Activated CD8-positive, alpha-beta T cell treated with anti-CD3 and anti-CD28 coated beads, Interleukin-2, amount 10 ng/mL, durations not matched to agents 7 days and 5 days (primary cell): ENCODE measurements at places on chromosomes 6 and 20.
A peak's percentile ranks its signal among the peaks of the same experiment; 100 is the strongest.

- DNase-seq, result peak; percentile 89
Measured at GRCh38 chr20:32539817-32540675, 45.1 kb downstream of the NOL4L start.

GRCh38 chr20:62545271-62545670, 69.5 kb upstream of the GATA5 start:
- no peak for DNase-seq

DNA sequence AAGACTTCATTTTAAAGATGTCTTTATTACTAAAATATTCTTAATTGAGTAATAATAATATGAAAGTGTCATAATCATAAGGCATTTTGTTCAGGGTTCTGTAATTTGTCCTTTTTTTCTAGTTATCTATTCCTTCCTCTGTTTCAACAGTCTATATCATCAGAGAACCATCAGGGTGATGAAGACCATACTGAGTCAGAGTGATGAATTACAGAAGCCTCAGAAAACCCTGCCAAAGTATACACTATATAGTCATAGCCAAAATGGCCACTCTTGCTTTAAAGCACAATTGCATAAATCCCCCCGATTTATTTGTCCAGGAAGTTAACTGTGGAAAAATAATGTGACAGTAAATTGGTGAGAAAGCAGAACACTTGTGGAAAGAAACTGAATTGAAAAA, 735.0 kb downstream of the EPHA7 start:
- DNase-seq, result no peak

DNA sequence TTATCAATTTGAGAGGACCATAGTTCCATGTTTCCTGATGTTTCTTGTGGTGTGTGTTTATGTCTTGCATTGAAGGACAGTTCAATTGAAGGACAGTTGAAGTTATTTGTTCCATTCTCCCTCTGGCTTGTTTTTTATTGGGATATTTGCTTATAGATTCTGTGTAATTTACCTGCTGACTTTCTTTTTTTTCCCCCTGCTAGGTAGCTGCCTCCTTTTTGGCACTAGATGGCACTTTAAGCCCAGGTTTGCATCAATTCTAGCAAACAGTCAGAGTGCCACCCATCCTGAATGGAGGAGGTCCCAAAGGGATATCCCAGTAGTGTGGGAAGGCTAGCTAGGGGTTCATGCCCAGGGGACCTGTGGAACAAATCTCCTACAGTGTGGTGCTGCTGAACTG, 78.1 kb downstream of the CFAP61 start:
- DNase-seq, result no peak

DNA sequence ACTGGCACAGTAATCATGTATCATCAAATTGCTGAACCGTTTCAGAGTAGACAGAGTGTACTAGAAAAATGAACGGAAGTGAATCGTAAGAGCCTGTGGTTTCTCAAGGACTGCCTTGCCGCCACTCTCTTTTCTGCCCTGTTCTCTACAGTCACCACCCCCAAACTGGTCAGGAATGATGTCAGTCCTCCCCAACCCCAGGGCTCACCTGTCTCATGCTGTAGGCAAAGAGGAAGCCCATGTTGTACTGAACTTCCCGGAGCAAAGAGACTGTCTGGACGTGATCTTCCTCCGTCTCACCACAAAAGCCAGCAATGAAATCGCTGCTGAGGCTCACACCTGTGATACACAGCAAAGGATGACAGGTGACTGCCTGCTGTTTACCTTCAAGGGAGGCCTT, 31.0 kb downstream of the CDK5RAP1 start:
- DNase-seq, result peak; percentile 55

GRCh38 chr20:54267483-54268003, 59.7 kb downstream of the PFDN4 start:
- DNase-seq, result no peak

GRCh38 chr6:54646069-54646950, 200.3 kb upstream of the FAM83B start:
- DNase-seq, result no peak

- peak; percentile 58 for DNase-seq
Measured at GRCh38 chr6:157647261-157647915, 175.7 kb upstream of the SNX9 start.

- peak; percentile 77 for DNase-seq
Measured at GRCh38 chr6:105424175-105424783, 21.4 kb upstream of the PREP start.

GRCh38 chr6:4611429-4612129, 164.6 kb upstream of the CDYL start:
- no peak for DNase-seq

- DNase-seq, result peak; percentile 86
Measured at GRCh38 chr6:134247231-134247833, 70.6 kb downstream of the SGK1 start.

DNA sequence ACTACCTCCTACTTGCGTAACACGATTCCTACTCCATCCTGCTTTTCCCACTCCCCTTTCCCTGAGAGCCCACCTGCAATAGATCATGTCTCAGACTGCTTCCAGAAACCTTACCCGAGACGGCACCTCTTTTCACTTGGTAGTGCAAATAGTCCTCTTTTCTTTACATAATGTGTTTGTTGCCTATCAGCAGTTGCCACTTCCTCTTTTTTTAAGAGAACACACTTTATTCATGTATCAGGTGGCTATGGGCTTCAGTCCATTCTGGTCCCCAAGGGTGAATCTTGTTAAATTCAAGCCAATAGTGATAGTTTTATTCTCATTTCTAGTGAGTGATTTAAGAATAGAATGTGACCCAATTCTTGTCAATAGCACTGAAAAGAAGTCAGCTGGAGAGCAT, 57.7 kb upstream of the FERMT1 start:
- no peak for DNase-seq

GRCh38 chr20:1667502-1668085, 10.0 kb upstream of the SIRPG start:
- DNase-seq, result peak; percentile 20

GRCh38 chr6:91155129-91155785, 568.4 kb upstream of the MAP3K7 start:
- no peak for DNase-seq

DNA sequence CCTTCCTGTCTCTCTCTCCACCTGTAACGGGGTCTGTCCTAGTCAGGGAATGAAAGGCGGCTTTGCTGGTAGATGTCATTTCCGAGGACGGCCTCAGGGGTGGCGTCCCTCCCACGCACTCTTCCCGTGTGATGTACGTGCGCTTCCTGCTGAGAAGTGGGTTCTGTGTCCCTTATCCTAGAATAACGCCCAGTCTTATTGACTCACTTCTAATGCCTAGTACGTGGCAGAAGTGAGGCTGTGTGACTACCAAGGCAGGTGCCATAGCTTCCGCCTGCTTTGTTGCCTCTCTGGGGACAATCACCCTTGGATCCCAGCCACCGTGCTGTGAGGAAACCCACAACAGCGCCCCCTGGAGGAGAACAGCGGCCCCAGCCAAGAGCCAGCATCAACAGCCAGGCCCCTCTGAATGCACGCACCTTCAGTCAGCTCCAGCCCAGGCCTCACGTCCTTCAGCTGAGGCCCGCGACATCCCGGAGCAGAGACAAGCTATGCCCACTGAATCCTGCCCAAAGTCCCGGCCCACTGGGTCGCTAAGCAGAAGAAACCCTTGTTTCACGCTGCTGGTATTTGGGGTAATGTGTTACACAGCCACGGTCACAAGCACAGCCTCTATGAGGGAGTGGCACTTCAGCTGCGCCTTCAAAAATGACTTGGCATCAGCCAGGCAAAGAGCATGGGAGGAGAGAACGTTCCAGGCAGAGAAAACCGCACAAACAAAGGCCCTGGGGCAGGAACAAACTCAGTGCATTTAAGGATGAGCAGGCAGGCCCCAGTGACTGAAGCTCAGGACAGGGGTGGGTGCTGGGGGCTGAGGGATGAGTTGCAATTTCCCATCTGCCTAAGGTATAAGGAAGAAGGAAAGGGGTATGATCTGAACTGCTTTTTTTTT, 224.2 kb downstream of the NFATC2 start:
- DNase-seq, result peak; percentile 42

GRCh38 chr6:141704151-141704550, 428.6 kb upstream of the GJE1 start:
- no peak for DNase-seq

DNA sequence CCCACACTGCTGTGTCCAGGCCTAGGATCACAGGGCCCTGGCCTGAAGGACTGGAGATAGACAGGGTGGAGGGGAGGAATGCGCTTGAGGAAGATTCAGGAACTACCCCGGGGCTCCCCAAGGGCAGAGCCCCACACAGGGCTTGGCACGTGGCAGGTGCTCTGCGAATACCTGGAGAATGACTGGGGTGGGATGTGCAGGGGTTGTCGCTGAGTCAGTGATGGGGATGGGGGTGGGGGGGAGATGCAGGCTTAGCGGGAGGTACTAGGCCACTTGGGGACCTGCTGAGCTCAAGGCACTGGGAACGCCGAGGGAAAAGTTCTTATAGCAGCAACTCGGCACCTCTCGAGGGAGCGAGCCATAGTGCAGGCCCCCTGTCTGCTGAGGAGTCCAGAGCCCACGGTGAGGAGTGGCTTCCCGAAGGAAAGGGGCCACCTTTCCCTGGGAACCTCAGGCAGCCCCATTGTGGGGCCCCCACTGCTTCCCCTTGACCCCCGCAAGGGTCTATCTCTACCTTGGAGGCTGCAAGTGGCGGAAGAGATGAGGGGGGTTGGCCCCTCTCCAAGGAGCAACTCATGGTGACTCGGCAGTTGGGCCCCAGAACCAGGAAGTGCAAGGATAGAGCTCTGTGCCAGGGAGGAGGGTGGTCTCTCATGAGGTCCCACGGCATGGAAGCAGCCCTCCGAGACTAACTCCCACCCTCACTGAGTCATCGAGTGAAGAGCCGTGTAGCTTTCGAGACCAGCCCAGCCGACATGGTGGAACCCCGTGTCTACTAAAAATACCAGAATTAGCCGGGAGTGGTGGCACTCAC, 33.1 kb downstream of the SRC start:
- no peak for DNase-seq

- no peak for DNase-seq
Measured at GRCh38 chr6:24387818-24388217, 14.9 kb upstream of the MRS2 start.

DNA sequence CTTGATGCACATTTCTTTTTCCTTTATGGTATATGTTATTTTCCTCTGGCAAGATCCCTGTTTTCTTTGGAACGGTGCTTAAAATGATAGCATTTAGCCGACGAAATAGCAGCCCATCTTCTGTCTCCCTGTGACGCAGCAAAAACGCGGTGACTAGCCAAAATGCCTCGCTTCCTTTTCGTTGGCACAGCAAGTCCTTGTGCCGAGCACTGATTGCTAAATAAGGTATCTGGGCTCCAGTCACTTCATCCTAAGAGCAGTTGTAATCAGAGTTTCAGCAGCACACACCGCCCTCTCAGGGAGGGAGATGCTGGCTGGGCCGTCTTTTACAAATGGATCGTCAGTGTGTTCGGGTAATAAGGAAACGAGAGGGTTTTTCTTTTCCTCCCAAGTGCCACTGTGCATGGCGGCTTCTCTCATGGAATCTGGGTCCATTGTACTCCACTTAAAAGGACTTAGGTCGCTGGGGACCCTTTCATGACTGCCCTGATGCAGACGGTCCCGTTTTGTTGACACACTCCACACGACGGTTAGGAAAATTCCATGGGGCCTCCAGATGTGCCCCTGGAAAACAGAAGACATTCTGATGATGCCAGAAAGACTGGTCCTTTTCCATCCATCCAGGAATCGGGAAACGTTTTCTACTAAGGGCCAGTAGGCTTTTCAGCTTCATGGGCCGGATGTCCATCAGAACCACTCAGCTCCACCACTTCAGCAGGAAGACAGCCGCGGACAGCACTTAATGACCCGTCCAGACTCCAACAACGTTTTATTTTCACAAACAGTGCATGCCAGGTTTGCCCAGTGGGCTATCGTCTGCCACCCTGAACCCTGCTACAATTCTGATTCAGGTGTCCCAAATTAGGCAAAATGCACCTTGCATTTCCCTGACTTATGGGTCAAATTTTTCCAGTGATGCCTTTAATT, 185.5 kb downstream of the CDH4 start:
- DNase-seq, result no peak

GRCh38 chr6:127907960-127908640, 7.2 kb upstream of the THEMIS start:
- DNase-seq, result no peak

GRCh38 chr20:38779247-38780097, 26.0 kb upstream of the PPP1R16B start:
- DNase-seq, result no peak

DNA sequence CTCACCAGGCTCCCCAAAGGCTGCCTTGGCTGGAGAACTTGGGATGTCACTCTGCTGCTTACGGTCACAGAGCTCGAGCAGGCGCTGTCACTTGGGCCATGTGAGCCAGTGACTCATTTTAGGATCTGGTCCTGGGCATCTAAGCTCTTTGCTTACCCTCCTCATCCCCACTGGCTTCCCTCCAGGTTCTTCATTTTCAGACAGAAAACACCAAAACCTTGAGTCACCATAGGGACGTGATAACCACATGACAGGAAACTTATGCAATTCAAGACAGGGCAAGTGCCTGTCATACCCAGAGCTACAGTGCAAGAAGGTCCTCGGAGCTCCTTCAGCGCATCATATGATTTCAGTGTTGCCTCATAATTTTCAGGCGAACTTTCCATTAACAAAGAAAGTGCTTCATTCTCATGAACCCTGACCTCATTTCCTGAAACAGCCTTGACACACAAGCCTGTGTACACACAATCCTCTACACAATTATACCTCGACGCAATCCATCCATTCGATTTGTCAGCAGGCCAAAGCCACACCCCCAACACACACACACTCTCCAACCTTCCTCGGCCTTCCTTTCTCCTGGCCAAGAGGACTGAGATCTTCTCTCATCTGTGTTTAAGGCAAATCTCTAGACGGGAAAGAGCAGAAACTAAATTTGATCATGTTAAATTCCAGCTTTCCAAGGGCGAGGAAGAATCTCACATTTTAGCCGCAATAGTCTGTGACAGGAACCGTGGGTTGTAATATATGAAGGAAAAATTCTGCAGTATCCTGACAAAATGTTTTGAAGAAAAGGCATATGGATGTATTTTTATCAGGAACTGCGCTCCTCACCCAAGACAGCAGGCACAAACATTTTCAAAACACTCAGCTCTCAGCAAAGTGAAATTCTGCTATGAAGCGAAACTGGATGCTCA, 25.3 kb downstream of the TBC1D7 start:
- DNase-seq, result peak; percentile 64

DNA sequence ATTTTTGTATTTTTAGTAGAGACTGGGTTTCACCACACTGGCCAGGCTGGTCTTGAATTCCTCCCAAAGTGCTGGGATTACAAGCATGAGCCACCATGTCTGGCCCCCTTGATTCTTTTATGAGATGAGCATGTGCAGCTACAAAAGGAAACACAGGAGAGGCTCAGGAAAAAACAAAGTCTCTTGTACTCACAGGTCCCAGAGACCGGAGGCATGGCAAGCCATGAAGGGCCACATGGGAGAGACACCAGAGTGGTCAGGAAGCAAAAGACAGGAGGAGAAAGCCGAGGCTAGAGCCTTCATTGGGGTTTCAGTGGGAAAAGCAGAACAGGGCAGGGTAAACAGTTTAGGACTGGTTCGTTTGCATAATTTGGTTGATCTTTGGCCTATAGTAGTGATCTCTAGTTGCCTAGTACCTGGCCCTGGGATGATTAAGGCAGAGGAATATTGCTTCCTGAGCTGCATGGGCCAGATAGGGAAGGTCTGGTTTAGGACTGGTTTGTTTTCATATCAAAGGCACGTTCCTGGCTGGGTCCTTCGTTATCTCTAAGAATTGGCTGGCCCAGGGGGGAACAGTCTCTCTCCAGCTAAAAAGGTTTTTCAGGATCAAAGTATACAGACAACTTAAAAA, 48.2 kb upstream of the PRND start:
- no peak for DNase-seq

GRCh38 chr6:104630955-104631354, 228.8 kb downstream of the HACE1 start:
- DNase-seq, result no peak

GRCh38 chr6:135141728-135142127, 39.4 kb upstream of the MYB start:
- no peak for DNase-seq
